ENCODE measurements at places on chromosomes 1 and 21.

DNA sequence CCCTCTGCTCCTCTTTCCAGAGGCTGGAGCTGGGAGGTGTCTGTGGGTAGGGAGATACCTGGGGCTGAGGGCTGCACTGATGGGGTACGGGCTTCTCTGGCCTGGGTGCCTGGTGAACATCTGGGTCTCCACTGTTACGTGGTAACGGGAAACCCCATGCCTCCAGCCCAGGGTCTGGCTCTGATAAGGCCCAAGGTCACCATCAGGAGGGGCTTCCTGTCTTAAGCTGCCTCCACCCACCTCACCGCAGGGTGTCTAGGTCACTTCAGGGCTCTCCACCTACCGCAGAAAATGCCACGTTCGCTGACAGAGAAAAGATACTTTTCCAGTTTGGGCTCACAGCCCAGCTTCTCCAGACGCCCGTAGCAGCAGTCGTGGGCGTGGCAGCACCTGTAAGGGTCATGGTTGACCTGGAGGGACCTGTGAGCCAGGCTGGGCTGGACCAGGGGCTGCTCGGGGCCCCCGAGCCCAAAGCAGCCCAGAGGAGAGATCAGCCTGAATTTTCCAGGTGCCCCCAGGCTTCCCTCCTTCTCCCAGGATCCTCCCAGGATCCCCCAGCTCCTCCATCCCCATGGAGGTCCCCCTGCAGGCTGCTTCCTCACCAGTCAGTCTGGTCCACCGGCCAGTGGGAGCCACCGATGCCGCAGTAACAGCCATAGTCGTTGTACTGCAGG is 1.3 kb downstream of the PLA2G2E start:
- DNase-seq = no peak

GRCh38 chr1:175470591-175470990 is 272.8 kb downstream of the TNR start:
- no peak for DNase-seq

- DNase-seq = no peak
Observed at GRCh38 chr21:25370311-25370744, 237.0 kb downstream of the MRPL39 start.

DNA sequence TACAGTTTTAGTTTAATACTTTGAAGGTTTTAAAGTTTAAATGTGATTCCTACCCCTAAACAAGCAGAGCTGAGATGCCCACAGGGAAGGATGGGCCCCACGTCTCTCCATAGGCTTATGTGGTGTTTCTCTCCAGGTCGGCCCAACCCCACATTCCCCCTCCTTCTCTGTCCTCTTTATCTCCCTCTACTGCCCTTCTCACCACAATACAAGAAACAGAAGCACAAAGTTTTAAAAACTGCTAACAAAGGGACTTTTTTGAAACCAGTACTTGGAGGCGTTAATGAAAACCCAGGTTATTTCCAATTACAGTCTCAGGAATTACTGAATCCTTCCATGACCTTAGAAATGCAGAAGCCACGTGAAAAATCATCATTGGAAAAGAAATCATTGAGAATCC is 324.0 kb downstream of the NTNG1 start:
- DNase-seq = no peak

- no peak for DNase-seq
Observed at GRCh38 chr21:21806711-21807597, 808.7 kb downstream of the NCAM2 start.
